Fibroblast of upper back skin (primary cell): ENCODE measurements at places on chromosomes 6 and 20.

DNA sequence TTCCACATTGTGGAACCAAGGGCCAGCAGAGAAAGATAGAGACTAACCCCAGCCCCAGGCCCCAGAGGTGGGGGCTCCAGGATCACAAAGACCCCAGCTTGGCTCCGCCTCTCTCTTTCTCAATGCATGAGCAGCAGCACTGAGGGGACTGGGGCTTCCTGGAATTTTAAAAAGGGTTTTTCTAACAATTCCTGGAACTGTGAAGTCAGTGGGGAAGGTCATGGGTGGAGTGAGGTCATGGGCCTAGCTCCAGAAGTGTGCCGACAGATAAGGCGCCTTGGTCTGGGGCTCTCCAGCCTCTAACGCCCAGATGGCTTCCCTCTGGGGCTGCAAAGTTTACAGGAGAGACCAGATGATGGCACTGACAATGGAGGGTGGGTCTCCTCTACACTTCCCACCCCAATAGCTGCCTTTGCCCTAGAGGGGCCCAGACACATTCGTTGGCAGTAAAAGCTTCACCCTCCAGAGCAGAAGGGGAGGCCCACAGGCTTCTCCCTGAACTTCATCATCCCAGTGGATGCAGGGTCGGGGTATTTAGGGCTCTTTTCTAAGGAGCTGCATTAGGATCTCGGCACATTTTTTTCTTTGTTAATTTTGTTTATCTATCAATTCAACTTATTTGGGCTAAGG lies 46.9 kb upstream of the CD93 start:
- DNase-seq = no peak

- DNase-seq = no peak
Measured at GRCh38 chr6:21354805-21355238, 238.7 kb upstream of the SOX4 start.

DNA sequence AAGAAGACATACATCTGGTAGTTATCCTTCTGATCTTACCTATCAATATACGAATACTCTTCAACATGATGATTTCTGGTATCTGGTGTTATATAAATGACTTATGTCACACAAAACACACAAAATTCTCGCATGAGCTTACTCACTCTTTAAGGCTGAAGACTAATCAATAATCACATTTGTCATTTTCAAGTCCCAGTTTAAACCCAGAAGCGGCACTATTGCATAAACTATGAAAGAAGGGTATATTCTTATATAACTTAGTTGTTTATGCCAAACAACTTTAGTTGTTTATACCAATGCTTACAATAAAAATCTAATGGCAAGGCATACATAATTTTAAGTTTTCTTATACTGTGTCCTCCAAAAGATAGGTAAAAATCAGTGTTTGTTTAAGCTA lies 293.1 kb downstream of the GRIK2 start:
- no peak for DNase-seq

GRCh38 chr20:37152284-37152683 lies 26.8 kb upstream of the RPN2 start:
- DNase-seq = no peak

DNA sequence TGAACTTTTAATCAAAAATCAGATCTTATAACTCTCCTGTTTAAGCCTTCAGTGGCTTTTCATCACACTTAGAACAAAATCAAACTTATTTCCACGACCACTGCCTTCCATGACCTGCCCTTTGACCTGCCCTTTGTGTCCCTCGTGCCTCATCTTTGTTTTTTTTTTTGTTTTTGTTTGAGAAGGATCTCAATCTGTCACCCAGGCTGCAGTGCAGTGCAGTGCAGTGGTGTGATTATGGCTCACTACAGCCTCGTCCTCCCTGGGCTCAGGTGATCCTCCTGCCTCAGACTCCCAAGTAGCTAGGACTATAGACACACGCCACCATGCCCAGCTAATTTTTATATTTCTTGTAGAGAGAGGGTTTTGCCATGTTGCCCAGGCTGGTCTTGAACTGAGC lies 86.8 kb downstream of the CNBD2 start:
- DNase-seq = no peak

- DNase-seq = no peak
Measured at GRCh38 chr6:168584249-168584648, 143.3 kb downstream of the SMOC2 start.

DNA sequence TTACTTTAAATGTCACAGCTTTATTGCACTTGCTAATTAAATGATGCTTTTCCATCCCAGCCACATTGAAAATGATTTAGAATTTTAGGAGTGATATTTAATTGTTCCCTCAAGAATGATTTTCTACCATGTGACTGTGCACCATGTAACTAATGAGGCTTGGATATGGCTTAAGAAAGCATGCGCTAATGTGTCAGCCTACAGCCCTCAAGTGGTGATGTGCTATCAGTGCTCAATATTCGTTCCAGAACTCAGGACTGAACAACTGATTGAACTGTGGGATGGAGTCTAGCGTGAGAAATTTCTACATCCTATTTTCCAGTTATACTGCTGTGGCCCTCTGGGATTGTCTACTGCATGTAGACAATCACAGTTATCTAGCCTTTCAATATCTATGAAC lies 71.5 kb downstream of the PKIB start:
- DNase-seq = no peak

DNA sequence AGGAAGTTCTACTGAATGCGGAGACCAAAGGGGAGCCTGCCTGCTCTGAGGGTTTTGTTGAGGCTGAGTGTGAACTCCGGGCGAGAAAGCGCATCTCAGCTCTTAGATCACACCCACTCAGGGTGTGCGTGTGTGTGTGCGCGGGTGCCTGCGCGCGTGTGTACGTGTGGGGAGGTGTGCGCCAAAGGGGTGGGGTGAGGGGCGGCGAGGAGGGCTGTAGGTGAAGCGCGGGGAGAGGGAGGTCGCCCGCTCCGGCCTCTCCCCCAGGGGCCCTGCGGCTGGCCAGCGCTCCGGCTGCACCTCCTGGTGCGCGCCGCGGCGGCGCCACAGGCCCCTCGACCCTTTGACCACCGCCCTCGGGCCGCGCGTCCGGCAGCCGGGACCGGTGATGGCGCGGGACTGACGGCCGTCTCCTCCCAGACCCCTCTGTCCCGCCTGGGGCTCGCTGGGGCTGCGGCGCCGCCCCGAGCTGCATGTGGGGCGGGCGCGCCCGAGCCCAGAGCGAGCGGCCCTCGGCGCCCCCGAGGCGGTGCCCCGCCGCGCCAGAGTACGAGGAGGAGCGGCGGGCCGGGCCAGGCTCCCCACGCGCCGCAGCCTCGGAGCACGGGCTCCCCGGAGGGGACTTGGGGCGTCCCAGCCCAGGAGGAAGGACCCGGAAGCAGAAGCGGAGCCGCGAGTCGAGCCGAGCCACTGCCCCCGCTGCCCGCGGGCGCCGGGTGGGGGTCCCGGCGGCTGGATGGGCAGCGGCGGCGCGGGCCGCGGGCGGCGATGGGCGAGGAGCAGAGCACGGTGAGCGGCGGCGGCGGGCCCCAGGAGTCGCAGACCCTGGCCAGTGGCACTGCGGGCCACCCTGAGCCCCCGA lies at the start of gene RNF217:
TSS of gene RNF217 (plus strand) at position 661 of the 862 bp plus-strand sequence. CDS start at position 769, 108 bp downstream.
- DNase-seq = peak; percentile 74

GRCh38 chr20:47544852-47545251 lies 43.2 kb downstream of the NCOA3 start:
- DNase-seq = peak; percentile 82

DNA sequence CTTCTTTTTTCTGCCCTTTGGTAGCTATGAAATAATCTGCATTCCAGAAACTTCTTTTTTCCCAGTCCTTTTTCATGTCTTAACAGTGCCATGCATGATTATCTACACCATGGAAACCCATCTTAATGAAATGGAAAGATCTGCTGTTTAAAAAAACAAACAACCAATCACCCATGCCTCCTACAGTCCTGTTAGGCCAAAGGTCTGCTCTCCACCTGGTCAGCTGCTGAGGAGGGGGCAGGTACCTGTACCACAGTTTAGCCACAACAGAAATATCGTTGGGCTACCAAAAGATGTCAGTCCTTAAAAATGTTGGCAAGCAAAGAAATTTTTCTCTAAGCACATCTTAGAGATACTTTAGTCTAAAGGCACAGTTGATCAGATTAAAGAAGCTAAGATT lies 112.6 kb downstream of the SLC16A10 start:
- no peak for DNase-seq

GRCh38 chr6:153084393-153084792 lies 46.7 kb downstream of the RGS17 start:
- peak; percentile 42 for DNase-seq

DNA sequence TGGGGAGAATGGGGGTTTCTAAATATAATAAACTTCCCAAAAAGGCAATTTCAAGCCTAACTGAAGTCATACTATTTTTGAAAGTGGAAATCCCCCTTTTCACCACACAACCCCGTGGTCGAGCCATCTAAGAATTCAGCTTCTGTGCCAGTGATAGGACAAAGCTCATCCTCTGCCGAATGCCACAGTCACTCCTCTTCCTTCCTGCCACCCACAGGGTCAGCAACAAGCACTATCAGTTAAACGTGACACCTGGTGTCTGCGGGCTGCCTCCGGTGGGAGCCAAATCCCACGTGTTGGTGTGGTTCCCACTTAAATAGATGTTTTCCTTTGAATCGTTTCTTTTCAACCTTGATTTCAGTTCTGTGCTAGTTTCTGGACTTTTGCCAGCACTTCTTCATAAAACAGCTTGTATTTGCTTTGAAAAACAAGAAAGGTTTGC lies 60.7 kb downstream of the TNFAIP3 start:
- peak; percentile 20 for DNase-seq
